ENCODE measurements at places on chromosomes 3 and 15.

GRCh38 chr3:128463771-128464170 lies 2.9 kb downstream of the DNAJB8 start:
- no peak for DNase-seq

GRCh38 chr15:83565138-83565537 lies 88.8 kb upstream of the ADAMTSL3 start:
- no peak for DNase-seq

GRCh38 chr3:162670181-162670580 lies 1173.6 kb downstream of the OTOL1 start:
- DNase-seq = no peak

- DNase-seq = no peak
These were observed 835 bp downstream of the MEIS2 start for GRCh38 chr15:37099319-37100108.

DNA sequence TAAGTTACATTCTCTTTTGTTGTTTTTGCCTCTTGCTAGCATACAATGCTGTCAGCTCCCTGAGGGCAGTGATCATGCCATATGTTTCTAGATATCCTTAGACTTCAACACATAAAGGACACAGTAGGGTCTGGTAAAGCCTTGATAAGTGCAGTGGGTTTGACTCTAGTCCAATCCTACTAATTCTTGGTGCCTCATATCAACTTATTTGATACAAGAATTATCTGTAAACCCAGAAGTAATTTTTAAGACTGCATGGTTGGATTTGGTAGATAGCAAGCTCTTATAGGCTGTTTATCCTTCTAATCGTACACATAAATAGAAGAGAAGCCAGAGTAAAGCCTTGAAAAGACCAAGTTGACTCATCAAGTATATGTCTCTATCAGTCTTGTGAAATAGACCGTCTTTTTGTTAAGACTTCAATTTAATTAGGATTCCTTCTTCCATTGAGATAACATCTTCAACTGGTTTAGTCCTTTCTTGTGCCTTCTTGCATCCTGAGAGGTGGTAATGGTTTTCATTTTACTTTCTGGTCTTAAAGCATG lies 265.6 kb upstream of the CDIN1 start:
- DNase-seq = no peak

DNA sequence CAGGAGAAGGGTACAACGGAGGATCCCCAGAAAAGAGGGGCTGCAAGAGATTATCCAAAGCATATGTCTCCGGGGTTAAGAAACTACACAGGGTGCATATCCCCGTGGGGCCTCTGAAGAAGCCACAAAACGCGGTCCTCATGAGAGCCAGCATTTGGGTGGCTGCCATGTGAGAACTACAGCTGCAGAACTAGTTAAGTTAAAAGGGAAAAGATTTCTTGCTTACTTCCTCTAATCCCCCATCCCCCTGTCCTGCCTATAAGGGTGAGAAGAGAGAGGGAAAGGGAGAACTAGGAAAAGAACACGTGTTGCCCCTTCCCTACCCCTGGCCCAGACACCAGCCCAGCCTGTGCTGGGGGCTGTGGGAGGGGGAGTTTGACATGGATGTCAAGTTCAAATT lies 70.4 kb upstream of the PCSK6 start:
- DNase-seq = no peak

GRCh38 chr3:63745757-63746156 lies 73.3 kb upstream of the C3orf49 start:
- no peak for DNase-seq

DNA sequence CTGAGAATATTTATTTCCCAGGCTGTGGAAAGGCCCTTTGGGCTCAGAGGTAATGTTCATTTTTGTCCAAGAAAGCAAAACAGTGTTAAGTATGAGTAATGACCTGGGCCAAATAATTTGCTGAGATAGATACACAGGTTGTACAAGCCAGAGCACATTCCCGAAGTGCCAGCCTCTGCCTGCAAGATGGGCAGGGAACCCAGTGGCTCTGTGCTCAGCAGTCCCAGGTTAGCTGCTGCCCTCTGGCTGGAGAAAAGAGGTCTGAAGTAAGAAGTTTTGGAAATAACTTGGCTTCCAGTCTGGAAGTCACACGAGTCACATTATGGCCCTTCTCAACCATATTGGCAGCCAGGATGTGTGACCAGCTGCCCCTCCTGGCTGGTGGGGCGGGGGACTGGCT lies 20.2 kb downstream of the MYZAP start:
- no peak for DNase-seq

GRCh38 chr3:189146848-189147247 lies 24.9 kb upstream of the TPRG1 start:
- no peak for DNase-seq

GRCh38 chr3:187112934-187113793 lies 26.1 kb downstream of the RPL39L start:
- no peak for DNase-seq

GRCh38 chr15:93779341-93779740 lies 452.0 kb upstream of the MCTP2 start:
- no peak for DNase-seq

DNA sequence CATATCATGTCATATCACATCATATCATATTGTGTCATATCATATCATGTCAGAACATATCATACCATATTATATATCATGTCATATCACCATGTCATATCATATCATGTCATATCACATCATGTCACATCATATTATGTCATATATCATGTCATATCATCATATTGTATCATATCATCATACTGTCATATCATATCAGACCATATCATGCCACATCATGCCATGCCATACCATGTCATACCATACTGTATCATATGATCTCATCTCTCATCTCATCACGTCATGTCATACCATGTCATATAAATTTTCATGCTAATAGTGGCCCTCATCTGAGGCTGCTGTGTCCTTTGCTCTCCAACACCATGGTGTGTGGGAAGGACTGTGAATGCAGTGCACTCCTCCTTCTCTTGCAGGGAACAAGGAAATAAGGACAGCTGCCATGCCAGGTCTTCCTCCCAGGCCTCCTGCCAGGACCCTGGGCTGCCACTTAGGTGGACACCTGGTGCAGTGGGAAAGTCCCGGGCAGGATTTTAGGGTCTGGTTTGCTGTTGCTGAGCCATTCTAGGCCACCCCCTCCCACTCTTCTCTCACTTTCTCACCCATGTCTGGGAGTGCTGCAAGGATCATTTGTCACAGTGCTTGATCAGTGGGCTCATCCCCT lies 72.4 kb upstream of the TRPM1 start:
- no peak for DNase-seq

DNA sequence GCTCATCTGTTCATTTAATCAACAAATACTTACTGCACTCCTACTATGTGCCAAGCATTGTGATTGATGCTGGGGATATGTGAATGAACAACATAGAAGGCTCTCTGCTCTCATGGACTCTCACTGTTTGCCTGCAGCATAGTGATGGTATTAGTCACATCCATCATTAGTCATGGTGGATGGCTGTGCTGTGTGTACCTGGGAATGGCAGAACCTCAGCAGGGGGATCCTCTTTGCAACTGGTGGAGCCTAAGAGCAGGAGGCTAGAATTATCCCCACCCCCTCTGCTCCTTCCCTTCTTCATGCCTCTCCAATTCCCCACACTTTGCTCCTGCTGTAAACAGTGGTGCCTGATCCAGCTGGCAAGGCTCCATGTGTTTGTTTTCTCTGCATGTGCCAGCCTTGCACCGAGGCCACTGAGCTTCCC lies 20.5 kb downstream of the BOC start:
- DNase-seq = no peak

- no peak for DNase-seq
These were observed 1.8 kb downstream of the ITIH1 start for GRCh38 chr3:52779011-52779836.
